Activated T-helper 17 cell treated with anti-CD3 and anti-CD28 coated beads, Interleukin-2, amount 50 U/mL, for 72 hours (primary cell): ENCODE measurements at places on chromosomes 2 and 18.

GRCh38 chr2:238162251-238162845 is 3.6 kb downstream of the ERFE start:
- ATAC-seq = no peak

DNA sequence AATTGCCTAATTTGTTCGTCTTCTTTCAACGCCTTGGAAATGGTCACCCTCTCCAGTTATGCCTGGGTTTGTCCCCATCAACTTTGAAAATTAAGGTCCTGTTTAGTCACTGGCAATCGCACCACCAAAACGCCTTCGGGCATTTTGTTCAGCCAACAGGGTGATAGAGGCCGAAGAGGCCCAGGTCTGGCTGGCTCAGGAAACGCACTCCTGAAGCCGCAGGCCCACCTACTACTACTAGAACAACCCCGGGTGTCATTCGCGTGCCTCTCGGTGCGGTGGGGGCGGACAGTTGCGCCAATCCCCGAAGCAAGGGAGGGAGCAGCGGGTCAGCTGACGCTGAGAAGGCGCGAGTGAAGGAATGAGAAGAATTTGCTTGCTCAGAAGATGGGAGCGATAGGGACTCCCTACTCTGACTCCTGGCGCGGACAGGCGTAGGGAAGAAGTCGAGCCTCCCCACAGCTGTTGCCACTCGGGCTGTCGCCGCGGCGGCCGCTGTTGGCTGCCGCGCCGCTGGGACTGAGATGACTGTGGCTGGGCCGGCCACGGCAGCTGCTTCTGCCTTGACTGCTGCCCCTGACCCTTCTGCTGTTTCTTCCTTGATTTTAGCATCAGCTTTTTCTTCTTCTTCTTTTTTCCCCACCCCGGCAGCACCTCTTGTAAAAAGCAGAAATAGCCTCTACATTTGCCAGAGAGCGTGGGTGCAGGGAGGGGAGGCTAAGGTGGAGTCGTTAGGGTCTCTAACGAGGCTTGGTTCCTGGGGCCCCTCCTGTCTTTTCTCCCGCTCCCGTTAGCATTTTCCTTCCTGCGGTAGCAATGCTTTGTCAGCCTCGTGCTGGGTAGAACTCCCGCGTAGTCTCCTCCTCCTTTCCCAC is 387.6 kb downstream of the FIGN start:
- ATAC-seq = no peak

DNA sequence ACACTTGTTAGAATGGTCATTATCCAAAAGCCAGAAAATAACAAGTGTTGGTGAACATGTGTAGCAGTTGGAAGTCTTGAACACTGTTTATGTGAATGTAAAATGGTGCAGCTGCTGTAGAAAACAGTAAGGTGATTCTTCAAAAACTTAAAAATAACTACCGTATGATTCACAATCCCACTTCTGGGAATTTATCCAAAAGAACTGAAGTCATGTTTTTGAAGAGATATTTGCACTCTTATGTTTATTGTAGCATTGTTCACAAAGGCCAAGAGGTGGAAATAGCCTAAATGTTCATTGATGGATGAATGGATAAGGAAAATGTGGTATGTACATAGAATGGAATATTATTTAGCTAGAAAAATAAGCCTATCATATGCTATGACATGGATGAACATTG is 6.3 kb upstream of the SPP2 start:
- no peak for ATAC-seq

GRCh38 chr2:160494201-160494644 is 616 bp upstream of the RBMS1 start:
- no peak for ATAC-seq

- no peak for ATAC-seq
Measured at GRCh38 chr2:104969564-104969963, 68.3 kb upstream of the MRPS9 start.

- ATAC-seq = no peak
Measured at GRCh38 chr2:229660951-229661350, 53.4 kb downstream of the DNER start.

- no peak for ATAC-seq
Measured at GRCh38 chr2:151872463-151872862, 44.2 kb upstream of the ARL5A start.

GRCh38 chr2:176172007-176172894 is 15.1 kb downstream of the HOXD3 start:
- no peak for ATAC-seq
